ENCODE measurements at places on chromosomes 2 and 18. TPM values are rescaled to one million over a fixed set of nuclear protein-coding genes. Genes with fewer than 3 reads are reported as not detected.

DNA sequence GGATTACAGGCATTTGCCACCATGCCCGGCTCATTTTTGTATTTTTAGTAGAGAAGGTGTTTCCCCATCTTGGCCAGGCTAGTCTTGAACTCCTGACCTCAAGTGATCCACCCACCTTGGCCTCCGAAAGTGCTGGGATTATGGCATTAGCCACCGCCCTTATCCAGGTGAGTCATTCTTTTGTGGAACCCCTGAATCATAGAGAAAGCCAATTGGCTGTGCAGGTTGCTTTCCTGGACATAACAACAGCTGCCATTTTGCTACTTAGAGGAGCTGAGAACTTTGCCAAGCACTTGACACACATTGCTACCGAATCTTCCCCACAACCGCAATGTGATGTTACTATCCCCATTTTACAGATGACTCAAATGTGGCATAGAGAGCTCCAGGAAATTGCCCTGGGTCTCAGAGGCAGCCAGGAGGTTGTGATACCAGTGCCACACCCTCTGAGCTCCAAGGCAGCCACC, 36.0 kb downstream of the SETBP1 start:
- DNase-seq, result no peak

DNA sequence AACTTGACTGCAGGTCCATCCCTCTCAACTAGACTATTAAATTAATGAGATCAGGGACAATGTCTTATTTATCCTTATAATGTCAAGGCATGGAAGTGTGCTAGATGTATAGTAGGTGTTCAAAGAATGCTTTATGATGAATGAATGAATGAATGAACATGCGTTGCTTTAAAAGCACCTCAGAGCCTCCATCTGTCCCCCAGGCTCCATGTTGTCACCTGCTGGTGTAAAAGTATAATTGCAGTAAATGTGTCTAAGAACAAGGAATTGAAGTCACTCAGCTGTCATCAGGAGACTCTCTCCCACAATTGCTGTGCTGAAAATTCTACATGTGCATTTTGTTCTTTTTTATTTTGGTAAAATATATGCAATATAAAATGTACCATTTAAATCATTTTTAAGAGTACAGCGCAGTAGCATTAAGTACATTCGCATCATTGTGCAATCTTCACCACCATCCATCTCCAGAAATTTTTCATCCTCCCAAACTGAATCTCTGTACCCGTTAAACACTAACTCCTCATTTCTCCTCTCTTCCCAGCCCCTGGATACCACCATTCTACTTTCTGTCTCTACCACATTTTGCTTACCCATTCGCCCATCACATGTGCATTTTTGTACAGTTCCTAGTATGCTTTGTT, 52.6 kb downstream of the GNAL start:
- DNase-seq, result peak; percentile 38

The CCDC85A gene
- 21.4 TPM for total RNA-seq

The GKN2 gene
- total RNA-seq, result not detected

The UGGT1 gene
- total RNA-seq, result 122 TPM

The UBR3 gene
- 72.8 TPM for total RNA-seq

The BOK gene
- total RNA-seq, result 99.4 TPM

The LCT gene
- under 0.01 TPM for total RNA-seq

DNA sequence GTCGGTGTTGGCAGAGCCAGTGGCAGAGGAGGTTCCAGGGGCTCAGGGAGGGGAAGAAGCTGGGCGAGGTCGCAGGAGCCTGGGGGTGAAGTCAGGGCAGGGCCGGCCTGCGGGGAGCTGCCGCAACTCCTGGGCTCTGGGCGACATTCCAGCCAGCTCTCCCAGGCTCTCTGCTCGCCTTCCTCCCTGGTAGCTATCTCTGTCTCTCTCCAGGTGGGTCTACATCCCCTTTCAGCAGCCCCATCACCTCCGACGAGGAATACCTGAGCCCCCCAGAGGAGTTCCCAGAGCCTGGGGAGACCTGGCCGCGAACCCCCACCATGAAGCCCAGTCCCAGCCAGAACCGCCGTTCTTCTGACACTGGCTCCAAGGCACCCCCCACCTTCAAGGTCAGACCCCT, 27.0 kb downstream of the SPEG start:
- no peak for DNase-seq

The XIRP2 gene
- not detected for total RNA-seq

DNA sequence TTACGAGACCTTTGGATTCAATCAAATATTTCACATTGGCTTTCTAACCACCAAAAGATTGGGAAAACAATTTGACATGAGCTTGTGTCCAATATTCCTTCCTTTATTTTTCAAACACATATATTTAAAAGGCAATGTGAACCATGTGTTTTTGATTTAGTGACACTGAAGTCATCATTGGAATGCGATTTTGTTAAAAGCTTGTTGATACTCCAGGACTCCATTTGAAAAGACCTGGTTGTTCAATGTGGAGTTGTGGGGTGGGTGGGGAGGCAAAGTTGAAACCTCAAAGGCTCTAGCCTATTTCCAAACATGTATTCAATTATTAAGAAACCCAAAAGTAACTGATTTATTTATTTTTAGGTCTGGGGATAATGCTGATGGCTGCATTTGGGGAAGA, 114.1 kb upstream of the TRIB2 start:
- no peak for DNase-seq

DNA sequence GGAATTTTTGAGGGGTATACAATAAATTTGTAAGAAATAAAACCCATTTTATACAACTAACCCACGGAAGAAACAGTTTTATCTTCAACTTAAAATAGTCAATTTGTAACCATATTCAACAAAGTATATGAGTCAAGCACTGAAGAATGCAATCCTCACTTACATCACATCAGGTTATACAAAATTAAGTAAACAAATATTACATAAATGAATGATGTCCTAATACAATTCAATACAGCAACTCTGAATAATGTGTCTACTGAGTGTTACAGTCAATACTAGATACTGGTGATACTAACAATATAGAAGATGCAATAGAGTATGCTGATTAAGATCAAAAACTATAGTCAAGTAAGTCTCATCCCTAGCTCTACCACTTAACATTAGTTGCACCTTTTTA, 58.6 kb downstream of the FANCL start:
- DNase-seq, result no peak

GRCh38 chr2:48339451-48339850, 190.5 kb upstream of the STON1 start:
- DNase-seq, result no peak

GRCh38 chr2:29655391-29656086, 265.8 kb downstream of the ALK start:
- DNase-seq, result no peak

DNA sequence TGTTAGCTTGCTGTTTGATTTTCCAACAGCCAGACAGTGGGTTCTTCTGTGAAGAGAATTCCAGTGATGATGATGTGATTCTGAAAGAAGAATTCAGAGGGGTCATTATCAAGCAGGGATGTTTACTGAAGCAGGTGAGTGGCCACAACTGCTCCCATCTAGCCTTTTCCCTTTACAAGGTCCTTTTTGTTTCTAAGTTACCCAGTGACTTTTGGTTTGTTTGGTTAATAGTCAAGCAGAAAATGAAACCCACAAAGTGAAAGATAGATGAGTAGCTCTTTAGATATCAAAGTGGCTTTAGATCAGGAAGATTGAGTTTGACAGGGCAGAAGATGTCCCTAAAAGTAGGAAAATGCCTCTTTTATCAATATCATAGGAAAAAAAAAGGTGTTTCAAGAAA, 23.3 kb downstream of the PLEK start:
- no peak for DNase-seq

GRCh38 chr2:187118331-187119099, 269.5 kb upstream of the ZSWIM2 start:
- DNase-seq, result peak; percentile 49

DNA sequence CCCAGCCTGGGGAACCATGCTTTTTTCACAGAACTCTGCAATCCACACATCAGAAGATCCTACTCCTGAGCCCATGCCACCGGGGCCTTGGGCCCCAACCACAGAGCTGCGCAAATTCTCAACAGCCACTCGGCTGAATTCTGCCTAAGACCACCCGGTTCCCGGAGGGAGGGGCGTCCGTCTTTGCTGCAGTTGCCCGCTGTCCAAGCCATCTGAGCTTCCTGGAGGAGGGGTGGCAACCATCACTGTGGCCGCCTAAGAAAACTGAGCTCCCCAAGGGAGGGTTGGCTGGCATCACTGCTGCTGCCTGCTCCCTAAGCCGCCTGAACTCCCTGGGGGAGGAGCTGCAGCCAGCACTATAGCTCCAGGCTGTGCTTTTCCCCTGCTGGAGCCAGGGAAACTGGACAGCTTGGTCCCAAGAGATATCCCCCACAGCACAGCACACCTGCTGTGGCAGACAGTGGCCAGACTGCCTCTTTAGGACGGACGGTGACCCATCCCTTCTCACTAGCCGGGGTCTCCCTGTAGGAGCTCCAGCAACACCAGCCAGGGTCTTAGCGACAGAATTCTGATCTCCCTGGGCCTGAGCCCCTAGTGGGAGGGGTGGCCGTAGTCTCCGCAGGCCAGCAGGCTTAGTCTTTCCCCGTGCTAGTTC, 1411.6 kb upstream of the CDH2 start:
- DNase-seq, result no peak

- no peak for DNase-seq
Measured at GRCh38 chr2:230907361-230908091, 17.5 kb downstream of the GPR55 start.

The POTEC gene
- total RNA-seq, result not detected

The CD8B2 gene
- total RNA-seq, result not detected

The BCL2 gene
- 0.88 TPM for total RNA-seq

The IL1R2 gene
- total RNA-seq, result 0.28 TPM

The LRRTM1 gene
- total RNA-seq, result not detected

The TTR gene
- not detected for total RNA-seq

DNA sequence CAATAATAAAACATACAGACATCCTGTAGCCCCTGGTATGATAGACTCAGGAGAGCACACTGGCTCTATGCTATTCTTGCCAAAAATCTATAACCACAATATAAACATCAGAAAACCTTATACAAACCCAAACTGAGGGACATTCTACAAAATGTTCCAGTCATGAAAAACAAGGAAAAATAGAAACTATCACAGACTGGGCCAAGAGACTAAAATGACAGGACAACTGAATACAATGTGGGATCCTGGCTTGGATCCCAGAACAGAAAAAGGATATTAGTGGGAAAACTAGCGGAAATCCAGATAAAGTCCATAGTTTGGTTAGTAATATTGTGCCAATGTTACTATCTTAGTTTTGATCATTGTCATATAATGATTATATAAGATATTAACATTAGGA, 29.6 kb upstream of the EPAS1 start:
- DNase-seq, result peak; percentile 77

The CELF4 gene
- total RNA-seq, result not detected

The DCDC2C gene
- under 0.01 TPM for total RNA-seq

The CD302 gene
- 13.4 TPM for total RNA-seq

DNA sequence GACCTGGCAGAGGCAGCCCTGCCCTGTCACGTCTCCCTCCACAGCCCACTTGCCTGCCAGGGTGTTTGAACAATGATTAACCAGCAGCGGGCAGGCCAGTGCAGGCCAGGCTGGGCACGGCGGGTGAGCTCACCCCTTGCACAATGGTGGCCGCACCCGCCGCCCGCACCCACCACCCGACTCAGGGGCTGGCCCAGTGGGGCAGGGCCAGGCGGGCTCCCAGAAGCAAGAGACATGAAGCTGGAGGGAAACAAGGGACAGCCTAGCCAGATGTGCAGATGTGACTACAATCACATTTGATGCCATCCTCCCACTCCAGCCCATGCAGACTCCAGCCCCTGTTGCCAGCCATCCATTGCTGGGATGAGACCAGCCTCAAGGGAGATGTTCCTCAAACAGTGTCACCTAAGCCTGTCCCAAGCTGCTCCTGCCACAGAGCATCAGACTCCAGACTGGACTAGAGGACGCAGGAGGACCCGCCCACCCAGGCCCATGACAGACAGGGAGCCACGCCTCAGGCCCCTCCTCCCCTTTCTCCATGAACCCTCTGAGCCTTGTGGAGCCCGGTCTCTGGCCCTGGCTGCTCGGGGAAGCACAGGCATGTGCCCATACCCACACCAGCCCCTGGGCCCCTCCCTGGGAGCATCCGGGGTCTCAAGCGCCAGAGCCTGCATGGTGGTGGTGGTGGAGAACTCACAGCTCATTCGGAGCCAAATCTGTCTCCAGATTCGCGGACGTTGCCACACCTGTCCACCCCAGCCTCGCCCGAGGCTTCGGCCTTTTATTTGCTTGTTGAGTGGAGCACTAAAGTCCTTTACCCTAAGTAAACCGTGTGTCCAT, 45.0 kb downstream of the SDC1 start:
- DNase-seq, result no peak

- peak; percentile 70 for DNase-seq
Measured at GRCh38 chr2:216109962-216110614, 940 bp downstream of the XRCC5 start.

- no peak for DNase-seq
Measured at GRCh38 chr2:45072064-45072861, 63.0 kb upstream of the SIX2 start.

GRCh38 chr2:115427436-115427835, 985.0 kb downstream of the DPP10 start:
- DNase-seq, result no peak

- DNase-seq, result no peak
Measured at GRCh38 chr2:32824070-32824809, 122.5 kb upstream of the LTBP1 start.

The KCNJ13 gene
- not detected for total RNA-seq

- DNase-seq, result no peak
Measured at GRCh38 chr2:126953483-126953882, 54.8 kb downstream of the TEX51 start.

The ANKRD30B gene
- under 0.01 TPM for total RNA-seq

- DNase-seq, result peak; percentile 94
Measured at GRCh38 chr2:122179492-122180165, 424.2 kb downstream of the TSN start.

DNA sequence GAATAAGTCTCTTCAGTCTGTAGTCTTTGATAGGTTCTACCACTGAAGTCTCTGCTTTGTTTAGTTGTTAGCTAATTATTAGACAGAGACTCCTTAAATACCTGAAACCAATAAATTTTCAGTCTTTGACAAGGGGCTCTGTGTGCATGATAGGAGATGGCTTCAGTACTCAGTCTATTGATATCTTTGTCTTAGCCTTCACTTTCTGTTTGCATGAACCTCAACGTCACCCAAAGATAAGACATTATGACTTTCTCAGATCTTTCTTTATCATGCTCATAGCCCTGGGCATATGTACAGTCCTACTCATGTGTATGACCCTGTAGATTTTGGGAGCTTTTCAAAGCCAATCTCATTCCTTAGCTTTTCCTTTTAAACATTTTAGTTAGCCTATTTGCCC, 183.5 kb upstream of the GCFC2 start:
- DNase-seq, result no peak

GRCh38 chr2:96098900-96099590, 17.3 kb downstream of the ADRA2B start:
- DNase-seq, result no peak

DNA sequence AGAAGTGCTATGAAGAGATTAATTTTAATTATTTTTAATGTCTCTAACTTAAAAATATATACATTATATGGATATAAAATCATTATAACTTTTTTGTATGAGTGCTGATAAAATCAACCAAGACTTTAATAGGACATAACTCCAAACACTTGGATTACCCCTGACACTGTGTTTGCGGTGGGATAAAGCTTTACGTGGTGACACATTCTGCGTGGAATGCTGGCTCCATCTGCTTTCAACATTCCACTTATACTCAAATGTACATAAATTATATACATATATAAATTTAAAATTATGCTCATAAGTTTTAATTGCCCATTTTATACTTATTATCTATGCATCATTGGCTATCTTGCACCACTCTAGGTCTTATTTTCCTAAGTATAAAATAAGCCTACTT, 30.5 kb downstream of the LINC00305 start:
- DNase-seq, result no peak

Measured in dermis blood vessel endothelial cell (primary cell).